ENCODE measurements at places on chromosomes 6 and 20.

GRCh38 chr20:59835057-59835447, 98.4 kb downstream of the SYCP2 start:
- no peak for DNase-seq

- peak; percentile 35 for DNase-seq
Measured at GRCh38 chr6:15956205-15957106, 172.4 kb upstream of the MYLIP start.

GRCh38 chr20:58829531-58829941, 21.2 kb downstream of the GNAS-AS1 start:
- no peak for DNase-seq

- DNase-seq: no peak
Measured at GRCh38 chr6:108622641-108623298, 62.1 kb downstream of the FOXO3 start.

- no peak for DNase-seq
Measured at GRCh38 chr6:111823831-111824607, 49.2 kb downstream of the FYN start.

DNA sequence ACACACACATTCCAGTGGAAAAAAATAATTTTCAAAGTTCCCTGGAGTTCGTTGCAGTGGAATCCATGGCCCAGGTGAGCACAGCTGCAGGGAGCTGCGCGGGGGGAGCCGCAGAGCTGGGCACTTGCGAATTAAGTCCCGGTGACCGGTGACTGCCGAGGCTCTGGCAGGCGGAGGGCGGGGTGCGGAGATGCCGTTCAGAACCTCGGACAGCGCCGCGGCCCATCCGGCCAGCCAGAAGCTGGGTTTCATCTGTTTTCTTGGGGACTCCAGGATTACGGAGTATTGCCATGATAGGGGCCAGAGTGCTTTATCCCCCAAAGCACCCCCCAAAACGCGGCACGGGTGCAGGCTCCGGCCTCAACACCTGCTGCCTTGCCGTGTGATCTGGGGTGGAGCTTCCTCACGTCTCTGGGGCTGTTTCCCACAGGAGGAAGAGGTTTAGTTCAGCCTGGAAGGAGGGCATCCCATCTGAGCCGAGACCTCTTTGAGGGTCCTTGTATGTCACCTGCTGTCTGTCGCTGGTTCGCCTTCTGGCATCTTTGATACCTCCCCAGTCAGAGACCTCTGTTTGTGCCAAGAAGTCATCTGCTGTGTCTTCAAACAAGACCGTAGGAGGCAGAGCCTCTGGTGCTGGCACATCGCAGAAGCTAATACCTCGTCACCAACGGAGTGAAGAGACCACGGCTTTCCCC, 99.4 kb downstream of the YTHDF1 start:
- no peak for DNase-seq

DNA sequence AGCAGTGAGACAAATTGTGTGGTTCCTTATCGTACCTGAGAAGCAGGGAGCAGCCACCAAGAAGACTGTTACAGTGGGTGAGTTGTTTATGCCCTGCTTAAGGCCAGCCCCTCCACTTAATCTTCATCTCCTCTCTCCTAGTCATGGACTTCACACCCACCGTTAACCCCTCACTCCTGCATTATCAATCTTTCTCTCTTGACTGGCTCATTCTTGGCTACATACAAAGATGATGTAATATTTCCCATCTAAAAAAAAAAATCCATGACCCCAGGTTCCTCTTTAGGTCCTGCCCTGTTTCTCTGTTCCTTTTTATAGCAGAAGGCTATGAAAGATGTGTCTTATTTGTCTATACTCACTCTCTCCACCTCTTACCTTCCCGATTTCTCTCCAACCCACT, 72.4 kb downstream of the SHLD1 start:
- DNase-seq: no peak

- peak; percentile 80 for DNase-seq
Measured at GRCh38 chr6:142845624-142846458, 99.1 kb downstream of the HIVEP2 start.

DNA sequence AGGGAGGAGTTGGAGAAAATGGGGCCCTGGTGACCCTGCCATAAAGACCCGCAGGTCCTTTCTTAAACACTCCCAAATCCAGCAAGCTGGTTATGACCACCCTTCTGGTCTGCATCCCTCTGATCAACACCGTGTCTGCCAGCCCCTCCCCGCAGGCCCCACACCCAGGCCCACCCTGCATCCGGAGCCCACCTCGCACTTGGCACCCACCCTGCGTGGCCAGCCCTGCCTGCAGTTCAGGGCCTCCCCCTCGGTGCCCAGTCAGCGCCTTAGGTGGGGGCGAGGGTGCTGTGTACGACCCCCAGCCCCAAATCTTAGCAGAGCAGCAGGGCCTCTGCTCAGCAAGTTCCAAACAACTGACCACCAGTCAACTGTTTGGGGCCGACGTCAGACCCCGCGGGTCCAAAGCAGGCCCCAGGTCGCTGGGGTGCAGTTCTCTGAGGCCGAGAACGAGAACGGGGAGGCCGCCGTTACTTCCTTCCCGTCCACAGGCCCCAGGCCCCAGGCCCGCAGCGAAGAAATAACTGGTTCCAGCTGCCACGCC, 1.2 kb downstream of the ACSS1 start:
- no peak for DNase-seq

GRCh38 chr20:34022151-34022838, 28.6 kb downstream of the RALY start:
- no peak for DNase-seq

DNA sequence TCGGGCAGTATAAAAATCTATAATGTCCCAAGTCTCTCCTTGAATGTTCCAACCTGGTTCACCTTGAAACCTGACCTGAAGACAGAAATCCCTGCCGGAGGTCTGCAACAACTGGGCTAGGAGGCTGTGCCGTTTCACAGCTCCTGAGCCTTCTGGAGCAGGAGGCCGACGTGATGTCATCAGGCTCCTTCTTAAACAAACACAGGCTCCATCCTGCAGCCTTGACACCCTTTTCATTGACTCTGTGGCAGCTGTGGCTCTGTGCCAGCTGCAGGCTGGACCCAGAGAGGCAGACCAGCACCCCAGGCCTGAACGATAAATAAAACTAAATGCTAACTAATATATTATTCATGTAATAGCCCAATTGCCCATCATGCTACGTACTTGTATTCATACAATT, 483.9 kb downstream of the CD83 start:
- DNase-seq: peak; percentile 83

- DNase-seq: no peak
Measured at GRCh38 chr20:49098136-49098535, 52.0 kb downstream of the CSE1L start.

GRCh38 chr6:79869184-79869583, 78.2 kb downstream of the ELOVL4 start:
- DNase-seq: no peak

DNA sequence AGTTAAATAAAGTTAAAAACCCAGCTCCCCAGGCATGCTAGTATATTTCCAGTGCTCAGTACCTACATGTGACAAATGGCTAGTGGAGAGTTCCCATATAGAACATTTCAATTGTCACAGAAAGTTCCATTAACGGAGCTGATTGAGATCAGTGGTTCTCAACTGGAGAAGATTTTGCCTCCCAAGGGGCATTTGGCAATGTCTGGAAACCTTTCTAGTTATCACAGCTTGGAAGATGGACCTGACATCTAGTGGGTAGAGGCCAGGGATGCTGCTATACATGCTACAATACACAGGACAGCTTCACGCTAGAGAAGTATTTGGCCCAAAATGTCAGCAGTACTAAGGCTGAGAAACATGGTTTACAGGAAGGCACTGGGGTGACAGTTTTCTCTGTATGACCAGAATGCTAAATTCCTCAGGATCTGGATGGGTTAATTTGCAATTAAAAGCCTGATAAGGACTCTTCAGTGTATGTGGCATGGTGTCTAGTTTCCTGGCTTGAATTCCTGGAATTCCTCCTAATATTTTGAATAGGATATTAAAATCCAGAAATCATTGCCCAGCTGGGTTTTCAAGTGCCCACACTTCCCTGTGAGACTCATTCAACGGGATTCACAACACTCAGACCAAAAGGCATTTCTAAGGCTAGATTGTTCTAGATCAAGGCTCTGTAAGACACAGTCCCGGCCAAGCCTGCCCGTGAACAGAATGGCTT, 84.7 kb upstream of the SALL4 start:
- no peak for DNase-seq

DNA sequence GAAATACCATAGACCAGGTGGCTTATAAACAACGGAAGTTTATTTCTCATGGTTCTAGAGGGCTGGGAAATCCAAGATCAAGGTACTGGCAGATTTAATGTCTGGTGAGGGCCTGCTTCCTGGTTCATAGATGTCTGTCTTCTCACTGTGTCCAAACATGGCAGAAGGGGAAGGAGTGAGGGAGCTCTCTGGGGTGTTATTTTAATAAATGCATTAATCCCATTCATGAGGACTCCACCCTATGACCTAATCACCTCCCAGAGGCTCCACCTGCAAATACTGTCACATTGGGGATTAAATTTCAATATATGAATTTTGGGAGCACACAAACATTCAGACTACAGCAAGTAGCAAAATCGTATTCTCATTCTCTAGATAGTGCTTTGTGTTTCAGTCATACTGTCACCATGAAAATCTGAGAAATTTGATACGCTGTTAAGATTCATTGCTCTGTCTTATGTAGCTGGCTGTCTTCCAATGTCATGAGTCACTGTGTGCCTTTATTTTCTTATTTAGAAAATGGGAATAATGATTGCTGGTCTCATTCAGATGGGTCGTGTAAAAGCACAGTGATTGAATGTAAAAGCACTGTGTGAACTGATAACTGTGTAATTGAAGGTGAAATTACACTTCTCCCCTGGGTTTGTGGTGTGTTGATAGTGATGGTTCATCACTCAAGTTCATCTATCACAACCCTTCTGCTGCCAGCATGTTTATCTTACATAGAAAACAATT, 8.9 kb upstream of the ERVFRD-1 start:
- DNase-seq: no peak

DNA sequence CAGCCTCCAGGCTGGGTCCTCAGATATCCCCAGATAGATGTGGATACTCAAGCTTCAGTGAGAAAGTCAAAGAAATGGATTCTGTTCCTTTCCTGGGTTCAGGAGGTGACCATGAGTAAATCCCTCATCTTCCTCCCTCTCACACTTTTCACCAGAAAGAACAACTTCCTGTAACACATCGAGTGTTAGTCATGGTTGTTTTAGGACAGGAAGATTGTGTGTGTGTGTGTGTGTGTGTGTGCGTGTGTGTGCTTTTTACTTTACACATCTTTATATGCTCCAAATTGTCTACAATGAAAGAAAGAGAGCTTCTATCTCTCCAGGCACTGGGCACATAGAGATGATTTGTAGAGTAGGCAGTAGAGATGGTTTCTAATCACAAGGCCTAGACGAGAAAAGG, 139.9 kb downstream of the TBXT start:
- DNase-seq: no peak

GRCh38 chr6:136749359-136749997, 42.8 kb downstream of the MAP3K5 start:
- DNase-seq: no peak

DNA sequence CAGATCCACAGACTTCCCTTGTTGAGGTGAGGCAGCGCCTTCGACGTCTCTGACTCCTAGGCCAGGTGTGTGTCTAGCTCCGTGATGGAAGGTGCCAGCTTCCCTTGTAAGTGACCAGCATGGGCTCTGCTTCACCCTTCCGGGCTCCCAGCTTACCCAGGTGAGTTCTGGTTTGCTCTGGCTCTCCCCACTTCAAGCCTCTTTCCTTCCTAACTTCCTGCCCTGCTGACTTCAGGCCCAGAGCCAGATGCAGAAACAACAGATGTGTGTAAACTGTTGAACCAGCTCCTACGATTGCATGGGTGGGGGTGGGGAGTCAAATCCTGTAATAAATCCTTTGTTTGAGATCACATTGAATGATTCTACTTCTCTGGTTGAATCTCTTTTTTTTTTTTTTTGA, 51.6 kb upstream of the BMP6 start:
- DNase-seq: no peak

GRCh38 chr6:13005994-13006393, 289.4 kb downstream of the PHACTR1 start:
- no peak for DNase-seq

DNA sequence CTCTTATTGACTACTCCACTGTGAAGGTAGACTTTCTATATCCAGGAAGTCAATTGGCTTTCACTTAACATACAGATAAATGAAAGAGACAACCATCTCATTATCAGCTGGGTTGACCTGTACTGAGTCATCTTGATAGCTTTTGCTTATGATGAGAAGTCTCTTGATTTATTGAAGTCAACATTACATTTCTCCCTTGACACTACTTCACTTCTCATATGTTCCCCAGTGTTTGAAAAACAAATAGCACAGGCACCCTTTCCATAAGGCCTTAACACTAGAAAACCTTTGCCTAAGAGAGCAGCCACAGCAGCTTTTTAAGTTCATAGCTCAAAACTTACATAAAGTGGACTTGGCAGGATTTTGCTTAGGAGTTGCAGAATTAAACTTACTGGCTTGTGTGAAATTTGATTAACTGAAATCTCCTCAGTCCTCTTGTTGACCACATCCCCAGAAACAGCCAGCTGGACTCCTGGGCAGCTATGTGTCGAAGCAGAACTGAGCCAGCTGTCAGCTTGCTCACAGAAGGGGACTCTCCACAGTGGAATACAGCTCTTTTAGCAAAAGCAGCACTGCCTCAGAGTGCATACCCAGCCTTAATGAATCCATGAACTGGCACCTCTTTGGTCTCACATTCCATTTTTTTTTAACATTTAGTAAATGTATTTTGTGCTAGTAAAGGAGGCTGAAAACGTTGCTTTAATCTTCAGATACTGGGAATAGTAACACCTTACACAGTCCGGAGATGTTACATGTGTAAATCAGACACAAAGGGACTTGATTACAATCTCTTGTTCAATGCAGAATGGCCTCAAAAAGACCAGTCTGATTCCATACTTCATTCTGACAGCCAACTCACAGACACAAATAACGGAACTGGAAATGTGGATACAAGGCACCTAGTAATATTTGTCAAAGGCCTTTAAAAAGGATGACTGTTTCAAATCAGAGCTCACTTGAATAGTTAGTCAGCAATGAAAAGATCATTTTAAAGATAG, 1532.7 kb downstream of the HACE1 start:
- DNase-seq: peak; percentile 90

DNA sequence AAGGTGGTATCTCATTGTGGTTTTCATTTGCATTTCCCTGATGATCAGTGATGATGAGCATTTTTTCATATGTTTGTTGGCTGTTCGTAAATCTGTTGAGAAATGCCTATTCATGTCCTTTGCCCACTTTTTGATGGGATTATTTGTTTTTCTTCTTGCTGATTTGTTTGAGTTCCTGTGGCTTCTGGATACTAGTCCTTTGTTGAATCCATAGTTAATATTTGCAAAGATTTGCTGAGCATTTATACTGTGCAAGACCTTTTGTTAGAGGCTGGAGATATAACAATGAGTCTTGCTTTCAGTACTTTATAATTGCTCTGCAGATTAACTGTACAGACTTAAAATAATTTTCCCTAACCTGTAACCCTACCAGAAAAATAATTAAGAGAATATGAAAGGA, 35.6 kb downstream of the PDE7B start:
- no peak for DNase-seq

DNA sequence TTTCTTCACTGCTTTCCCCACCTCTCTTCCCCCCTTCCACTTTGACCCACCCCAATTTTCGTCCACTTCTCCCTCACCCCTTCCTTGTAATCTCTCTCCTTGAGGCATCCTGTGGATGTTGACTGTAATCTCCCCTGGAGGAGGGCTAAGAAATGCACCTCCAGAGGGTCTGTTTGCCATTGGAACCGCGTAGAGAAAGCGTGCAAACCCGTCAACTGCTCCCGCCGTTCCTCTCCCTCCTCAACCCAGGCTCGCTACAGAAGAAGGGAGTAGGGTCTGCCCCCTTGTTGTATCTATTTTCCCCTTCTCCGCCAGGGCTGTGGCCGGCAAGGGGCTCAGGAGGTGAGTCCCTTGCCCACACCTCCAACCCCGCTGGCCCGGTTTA, 502 bp upstream of the HTR1E start:
- no peak for DNase-seq

All from SHP77 treated with DMSO at 0.1 percent for 48 hours (cell line).